ENCODE measurements at places on chromosomes 4 and X.
A peak's percentile ranks its signal among the peaks of the same experiment; 100 is the strongest.

GRCh38 chrX:10797466-10797865, 177.1 kb upstream of the MID1 start:
- no peak for DNase-seq

DNA sequence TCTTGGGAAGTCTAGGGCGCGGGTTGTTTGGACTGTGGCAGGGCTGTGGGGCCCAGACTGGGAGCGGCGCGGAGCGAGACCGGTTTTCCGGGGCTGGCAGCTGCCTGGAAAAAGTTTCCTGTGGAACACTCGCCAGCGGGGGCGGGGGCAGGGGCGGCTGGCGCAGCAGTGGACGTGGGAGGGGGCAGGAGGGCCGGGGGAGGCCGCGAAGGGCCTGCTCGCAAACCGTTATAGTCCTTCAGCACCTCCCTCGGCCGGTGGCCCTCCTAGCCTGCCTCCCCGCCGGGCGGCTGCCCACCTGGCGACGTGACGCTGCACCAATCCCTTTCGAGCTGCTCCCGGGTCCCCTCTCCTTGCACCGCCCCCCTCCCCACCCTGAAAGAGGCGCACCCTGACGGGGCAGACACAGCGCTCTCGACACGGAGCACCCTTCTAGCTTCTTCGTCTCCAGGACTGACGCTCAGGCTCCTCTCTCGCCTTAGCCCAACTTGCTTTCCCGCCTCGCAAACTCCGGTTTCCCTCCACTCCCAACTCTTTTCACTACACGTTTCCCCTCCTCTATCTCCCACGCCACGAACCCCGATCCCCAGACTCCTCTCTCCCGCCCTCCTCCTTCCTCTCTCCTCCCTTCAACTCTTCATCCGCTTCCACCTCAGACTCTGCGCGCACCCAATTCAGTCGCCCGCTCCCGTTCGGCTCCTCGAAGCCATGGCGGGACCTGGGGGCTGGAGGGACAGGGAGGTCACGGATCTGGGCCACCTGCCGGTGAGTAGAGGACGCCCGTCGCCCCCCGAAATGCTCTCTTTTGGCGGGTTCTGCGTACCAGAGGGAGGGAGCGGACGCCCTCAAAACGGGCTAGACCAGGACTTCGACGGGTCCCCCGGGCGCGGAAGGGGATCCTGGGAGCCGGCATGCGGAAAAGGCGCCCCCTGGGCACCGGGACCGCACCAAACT, at the start of gene NRK:
NRK (plus strand) TSS at position 402 of the 954 bp plus-strand sequence; CDS start at position 709, 307 bp downstream.
- DNase-seq: no peak

GRCh38 chr4:83114576-83114975, at the start of gene PLAC8:
TSS of gene PLAC8 (minus strand) at chr4:83114729. CDS start at chr4:83107921, 6,808 bp downstream.
- no peak for DNase-seq

DNA sequence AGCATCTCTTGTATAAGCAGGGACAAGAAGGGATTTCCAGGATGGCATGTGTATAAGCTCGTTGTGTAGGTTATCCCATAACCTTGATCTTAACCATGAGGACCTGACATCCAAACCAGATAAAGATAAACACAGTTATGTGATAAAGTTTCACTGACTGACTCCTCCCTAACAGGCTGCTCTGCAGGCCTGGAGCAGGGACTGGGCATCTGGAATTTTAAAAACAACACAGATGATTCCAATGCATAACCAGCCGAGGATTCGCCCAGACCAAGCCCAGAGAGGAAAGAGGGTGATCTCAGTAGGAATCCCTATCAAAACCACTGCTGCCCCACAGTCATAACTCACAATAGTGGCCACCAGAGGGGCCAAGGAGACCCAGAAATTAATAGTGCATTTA, 22.7 kb downstream of the KLF3 start:
- DNase-seq: no peak

DNA sequence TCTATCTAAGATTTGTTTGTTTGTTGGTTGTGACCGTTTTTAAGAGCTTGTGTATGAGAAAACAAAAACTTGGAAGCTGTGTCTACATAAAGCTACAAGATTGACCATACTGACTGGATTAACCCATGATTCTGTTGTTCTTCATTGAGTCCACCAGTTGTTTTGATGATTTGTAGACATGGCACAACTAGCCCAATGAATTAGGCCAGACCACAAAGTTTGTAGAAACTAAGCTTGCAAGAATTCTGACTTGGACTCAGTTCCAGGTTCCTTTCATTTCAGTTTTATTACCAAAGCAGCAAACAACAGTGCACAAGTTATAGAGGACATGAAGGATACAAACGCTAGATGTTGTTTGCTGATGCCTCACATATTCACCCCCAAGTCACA, 119.3 kb downstream of the RASGEF1B start:
- DNase-seq: no peak

- no peak for DNase-seq
Observed at GRCh38 chr4:52592287-52592686, 66.8 kb downstream of the USP46 start.

DNA sequence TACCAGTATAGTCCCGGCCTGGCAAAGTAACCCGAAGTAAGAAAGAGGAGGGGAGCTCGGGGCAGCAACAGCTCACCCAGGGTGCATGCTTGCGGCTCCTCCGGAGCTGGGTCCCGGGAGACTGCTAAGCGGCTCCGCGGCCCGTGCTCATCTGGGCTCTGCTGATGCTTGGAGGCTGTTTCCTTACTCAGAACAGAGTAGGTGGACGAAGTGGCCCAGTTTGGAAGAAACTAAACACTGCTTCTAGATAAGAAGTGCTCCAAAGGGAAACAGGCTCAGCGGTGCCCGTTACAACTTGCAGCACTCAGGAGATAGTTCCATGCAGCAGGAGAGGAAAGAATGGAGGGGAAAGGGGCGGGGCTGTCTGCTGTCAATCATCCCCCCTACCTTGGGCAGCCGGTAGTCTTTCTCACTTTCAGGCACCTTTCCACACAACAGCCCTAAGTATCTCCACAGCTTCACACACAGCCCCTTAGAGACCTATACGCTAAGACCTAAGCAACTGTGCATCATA, at the start of gene COL4A6:
COL4A6 (minus strand) TSS at position 313 of the 514 bp plus-strand sequence; CDS start at position 87, 226 bp downstream.
- DNase-seq: no peak

DNA sequence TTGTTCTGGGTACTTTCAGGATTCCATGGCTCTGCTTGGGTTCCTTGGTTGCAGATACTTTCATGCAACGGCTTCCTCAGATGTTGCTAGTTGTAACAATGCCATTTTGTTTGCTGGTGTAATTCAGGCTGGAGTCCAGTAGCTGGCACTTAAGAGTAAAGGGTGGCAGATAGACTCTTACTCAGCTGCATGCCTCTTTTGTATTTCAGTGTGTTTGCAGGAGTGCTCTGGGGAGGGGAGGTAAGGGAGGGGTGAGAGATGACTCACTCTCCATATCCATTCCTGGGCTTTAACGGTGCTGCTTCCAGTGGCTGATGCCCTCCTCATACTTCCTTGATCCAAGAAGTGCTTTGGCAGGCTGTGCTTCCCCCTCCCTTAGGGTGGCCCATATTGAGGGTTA, 155.2 kb downstream of the ZNF330 start:
- DNase-seq: peak; percentile 61

DNA sequence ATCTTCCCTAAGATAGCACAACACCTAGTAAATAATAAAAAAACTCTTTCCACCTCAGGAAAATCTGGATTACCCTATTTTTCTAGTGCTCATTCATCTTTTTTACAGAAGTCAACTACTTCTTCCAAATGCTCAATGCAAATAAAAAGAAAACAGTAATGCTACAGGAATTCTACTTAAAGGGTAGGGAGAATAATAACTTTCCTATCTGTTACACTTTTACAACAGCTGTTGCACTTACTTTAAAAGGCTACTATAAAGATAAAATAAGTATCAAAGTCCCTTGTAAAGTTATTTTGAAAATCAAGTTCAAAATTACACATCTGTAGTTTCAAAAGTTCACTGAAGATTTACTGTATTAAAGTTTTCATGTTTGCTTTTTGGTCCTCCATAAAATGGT, 37.6 kb downstream of the THOC2 start:
- DNase-seq: no peak

- no peak for DNase-seq
Observed at GRCh38 chr4:175809402-175810072, 2.5 kb downstream of the GPM6A start.

GRCh38 chr4:17324386-17324830, 187.5 kb downstream of the QDPR start:
- DNase-seq: no peak

DNA sequence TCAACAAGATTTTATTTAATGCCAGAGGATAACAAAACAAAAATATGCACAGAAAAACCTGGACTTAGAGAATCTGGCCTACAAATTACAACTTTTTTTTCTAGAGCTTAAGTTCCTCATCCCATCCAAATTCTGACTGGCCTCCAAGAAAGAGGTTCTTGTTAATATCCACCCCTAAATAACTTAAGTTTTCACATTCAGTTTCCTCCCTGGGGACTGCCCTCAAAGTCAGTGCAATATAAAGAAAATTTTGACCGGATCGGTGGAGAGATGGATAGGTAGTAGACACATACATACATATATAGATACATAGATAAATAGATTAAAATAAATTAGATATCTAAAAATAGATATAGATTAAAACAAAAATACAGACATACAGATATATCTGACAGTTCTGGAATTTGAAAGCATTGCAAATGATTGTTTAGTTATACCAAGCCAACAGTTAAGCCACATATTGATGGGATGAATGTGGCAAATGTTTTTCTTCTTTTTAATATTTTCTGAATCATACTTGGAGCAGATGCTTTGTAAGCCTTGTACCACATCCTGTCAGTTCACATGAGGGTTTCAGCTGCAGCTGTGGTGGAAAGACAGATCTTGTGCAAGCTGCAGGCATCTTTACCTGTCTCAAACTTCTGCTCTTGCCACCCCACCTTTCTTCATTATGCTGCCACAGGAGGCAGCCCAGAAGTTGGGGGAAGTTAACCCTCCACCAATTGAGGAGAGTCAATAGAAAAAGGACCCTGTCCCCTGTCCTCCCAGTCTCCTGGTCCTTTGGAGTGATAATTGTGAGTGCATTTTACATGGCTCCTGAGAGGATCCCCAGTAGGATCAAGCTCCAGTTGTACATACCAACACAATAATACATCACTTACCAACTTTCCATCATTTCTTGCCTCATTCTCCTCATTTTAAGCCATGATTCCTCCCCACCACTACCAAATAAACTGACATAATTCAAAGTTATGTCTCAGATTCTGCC, 58.5 kb upstream of the PRDM8 start:
- no peak for DNase-seq

DNA sequence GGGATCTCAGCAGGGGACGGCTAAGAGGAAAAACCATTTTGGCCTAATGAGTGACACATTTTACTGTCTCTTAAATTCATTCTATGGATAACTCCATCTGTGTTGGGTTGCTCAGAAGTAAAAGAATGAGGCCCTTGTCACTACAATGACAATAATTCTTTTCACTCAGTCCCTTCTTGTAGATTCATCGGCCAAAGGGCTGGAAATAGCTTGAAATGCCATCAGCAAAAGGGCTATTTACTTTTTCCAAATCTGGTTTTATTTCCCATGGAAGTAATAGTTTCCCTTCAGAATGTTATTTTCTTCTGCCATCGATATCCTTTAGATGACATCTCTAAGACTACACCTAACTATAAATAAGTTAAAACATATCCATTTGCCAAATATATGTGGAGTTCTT, 7.4 kb downstream of the MEPE start:
- DNase-seq: no peak

GRCh38 chr4:47442980-47443379, 20.5 kb downstream of the COMMD8 start:
- no peak for DNase-seq

DNA sequence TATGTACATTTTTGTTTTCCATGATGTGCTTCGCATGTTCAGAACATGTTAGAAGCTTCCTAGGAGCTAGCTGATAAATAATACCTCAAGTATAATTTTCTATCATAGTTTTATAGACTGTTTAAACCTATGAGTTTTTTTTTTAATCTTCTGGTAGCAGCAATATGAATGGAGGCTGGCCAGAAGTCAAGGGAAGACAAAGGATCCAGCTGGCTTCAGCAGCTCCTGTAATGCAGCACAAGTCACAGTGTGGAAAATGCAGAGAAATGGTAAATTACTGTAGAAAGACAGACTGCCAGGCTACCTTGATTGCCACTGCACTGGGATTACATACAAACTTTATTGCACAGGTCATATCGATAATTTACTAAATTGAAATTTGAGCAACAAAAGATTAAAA, 537.9 kb downstream of the IQCM start:
- DNase-seq: no peak

All from NCI-H345 (cell line).